ENCODE measurements at places on chromosomes 7 and 10.

DNA sequence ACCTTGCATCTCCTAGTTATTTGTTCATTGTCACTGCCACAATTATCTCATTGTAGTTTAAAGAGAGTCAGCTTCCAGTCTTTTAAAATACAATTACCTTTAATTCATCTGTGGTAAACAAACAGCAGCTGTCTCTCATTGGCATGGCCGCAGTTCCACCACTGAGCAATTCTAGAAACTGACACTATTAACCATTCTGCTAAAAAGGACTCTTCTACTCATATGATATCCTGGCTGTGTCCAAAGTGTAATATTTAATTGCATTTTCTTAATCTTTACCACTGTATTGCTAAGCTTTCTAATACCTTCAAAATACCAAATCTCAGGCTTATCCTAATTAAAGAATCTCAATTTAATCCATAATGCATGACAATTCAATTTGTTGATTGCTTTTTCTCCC lies 639.0 kb downstream of the AUTS2 start:
- no peak for DNase-seq

- no peak for DNase-seq
These were observed 30.4 kb downstream of the SEPTIN7 start for GRCh38 chr7:35831208-35831607.

DNA sequence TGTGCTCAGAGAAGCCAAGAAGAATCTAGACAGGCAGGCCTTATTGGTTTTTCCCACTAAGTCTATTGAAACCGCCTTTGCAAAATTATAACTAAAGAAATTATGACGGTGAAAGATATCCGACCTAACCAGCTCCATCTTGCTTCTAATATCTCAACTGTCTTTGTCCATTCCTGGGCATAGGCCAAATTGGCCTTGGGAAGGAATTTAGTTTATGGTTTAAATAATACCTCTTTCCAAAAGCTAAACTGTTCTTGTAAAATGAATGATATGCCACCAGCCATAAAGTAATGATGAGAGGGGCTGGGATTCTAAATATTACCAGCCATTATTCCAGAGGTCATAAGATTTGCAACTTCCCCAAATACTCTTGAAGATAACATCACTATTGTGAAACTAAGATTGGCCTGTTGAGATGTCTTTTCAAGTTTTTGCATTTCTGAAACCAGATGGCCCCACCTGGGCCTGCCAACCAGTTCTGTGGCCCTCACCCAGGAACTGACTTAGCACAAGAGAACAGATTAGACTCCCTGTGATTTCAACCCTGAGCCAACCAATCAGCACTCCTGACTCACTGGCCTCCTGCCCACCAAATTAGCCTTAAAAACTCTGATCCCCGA lies 41.2 kb upstream of the SLC35G1 start:
- DNase-seq: no peak

DNA sequence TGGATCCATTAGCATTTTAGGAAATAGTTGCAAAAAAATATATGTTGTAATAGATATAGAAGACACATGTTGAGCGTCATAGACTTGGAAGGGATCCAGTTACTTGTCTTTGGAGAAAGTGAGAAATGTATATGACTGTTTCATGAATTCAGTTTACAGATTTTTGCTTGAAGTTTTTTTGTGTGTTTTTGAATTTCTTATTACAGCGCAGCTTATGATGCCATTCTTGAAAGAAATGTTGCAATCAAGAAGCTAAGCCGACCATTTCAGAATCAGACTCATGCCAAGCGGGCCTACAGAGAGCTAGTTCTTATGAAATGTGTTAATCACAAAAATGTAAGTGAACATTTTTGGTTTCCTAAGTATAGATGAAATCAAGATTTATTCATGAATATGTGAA lies 98.2 kb downstream of the MAPK8 start:
- DNase-seq: no peak

- DNase-seq: no peak
These were observed 29.7 kb downstream of the TMEM130 start for GRCh38 chr7:98840096-98840495.

GRCh38 chr7:128022631-128023532 lies 8.4 kb downstream of the LRRC4 start:
- no peak for DNase-seq

Data from stimulated activated CD4-positive, alpha-beta T cell treated with anti-CD3 and anti-CD28 coated beads, Interleukin-1b, Interleukin-23, amount 100 ng/mL, for 48 hours (primary cell).